ENCODE measurements at places on chromosomes 6 and 20.
A peak's percentile ranks its signal among the peaks of the same experiment; 100 is the strongest.

- DNase-seq: no peak
Observed at GRCh38 chr6:144624246-144624645, 339.1 kb downstream of the UTRN start.

- DNase-seq: no peak
Observed at GRCh38 chr20:38036366-38036765, 2.8 kb downstream of the RPRD1B start.

- DNase-seq: no peak
Observed at GRCh38 chr20:45060294-45060693, 40.6 kb downstream of the KCNS1 start.

GRCh38 chr6:1832358-1832757 is 222.6 kb downstream of the FOXC1 start:
- no peak for DNase-seq

DNA sequence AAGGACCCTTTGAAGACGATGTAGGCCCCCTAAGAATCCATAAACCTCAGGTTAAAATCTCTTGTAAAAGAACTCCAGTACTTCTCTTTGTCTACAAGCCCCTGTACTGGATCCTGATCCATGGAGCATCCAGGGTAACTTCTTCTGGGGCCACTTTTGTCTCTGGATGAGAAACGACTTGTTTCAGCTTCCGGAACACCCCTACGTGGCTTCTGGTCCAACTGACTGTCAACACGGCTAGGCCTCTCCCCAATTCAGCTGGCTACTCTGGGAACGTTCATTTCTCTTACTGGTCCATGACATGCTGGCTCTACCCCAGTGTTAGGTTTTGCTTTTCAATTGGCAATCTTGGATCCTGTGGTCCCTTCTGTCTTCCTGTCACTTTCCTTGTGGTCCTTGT is 198.0 kb downstream of the BACH2 start:
- no peak for DNase-seq

- DNase-seq: no peak
Observed at GRCh38 chr6:36050947-36051710, 23.5 kb downstream of the MAPK14 start.

- no peak for DNase-seq
Observed at GRCh38 chr20:2800521-2801285, at the start of gene CPXM1. Gene CPXM1 (minus strand): TSS chr20:2800627. CDS start chr20:2800572, 55 bp downstream.

DNA sequence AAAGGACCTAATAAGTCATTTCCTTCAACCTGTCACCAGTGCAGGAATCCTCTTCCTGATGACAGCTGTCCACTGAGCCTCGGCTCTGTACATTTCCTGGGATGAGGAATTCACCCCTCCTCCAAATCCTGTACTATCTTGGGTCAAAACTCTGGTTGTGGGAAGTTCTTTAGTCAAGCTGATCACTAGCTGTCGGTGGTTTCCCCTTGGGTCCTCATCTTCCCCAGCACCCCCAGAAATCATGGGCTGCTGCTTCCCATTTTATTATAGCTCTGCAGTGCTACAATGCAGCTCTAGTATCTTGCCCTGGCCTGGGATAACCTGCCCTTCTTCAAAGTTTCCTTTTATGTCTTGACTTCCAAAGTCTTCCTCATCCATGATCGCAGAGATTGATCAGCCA is 14.6 kb upstream of the ADA start:
- DNase-seq: no peak

DNA sequence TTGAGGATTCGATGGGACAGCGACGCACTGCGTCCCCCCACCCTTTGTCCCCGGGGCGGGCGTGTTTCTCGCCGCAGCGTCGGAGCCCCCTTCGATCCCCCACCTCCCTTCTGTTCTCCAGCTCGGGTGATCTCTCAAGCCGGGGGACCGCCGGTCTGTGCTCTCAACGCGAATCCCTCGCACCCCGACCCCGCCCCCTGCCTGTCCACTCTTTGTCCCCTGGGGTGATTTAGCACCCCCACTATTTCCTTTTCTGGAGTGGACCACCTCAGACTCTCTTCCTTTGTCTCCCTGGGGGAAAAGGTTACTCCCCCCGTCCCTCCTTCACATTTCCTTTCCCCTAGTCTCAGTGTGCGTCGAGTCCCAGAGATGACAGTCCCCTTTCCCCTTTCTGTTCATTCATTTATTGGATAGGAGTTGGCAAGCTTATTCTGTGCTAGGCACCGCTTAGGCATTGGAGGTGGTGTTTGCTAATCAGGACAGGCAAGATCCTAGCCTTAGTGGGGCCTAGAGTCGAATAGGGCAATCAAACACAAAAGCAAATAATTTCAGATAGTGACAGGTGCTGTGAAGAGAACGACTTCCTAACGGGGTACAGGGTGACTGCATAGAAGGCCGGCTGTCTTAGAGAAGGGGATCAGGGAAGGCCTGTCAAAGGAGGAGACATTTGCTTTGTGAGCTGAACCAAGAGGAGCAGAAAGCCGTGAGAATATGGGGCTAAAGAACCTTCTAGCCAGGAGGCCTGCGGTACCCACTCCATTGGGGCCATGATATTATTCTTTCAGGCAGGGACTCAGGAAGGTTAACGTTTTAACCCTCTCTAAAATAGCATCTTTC is 741 bp downstream of the PTPN1 start:
- DNase-seq: peak; percentile 38

DNA sequence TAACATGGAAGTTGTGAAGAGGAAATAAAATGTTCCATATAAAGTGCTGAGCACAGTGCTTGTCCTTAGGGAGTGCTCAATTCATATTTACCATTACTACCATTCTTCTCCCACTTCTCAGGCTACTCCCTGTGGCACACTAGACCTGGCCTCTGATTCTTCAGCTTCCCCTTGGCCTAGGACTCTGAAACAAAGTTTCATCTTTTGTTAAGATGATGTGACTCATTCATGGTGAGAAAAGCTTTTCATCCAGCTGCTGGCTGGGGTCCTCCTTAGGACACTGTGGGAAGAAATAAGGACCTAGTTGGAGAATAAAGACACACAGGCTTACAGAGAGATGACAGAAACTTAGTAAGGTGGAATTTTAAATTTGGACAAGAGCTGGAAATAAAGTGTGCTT is 314.8 kb downstream of the CDC5L start:
- DNase-seq: no peak

GRCh38 chr6:134626086-134626485 is 308.2 kb upstream of the SGK1 start:
- DNase-seq: no peak

DNA sequence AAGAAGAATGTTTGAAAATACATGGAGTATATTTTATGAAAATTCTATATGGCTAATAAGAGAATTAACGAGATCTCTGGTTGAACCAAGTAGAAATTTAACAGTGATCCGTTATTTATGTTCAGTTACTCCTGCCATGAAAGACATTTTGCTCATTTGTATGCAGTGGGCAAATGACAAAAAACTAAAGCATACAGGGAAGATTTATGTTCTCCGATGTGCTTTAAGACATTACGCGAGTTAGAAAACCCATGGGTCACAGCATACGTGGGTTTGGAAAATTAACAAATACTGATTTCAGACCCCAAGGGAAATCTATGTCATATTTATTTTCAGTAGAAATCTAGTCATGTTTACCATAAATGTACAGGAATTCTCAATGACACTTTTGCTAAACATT is 90.1 kb downstream of the BMP5 start:
- DNase-seq: no peak

DNA sequence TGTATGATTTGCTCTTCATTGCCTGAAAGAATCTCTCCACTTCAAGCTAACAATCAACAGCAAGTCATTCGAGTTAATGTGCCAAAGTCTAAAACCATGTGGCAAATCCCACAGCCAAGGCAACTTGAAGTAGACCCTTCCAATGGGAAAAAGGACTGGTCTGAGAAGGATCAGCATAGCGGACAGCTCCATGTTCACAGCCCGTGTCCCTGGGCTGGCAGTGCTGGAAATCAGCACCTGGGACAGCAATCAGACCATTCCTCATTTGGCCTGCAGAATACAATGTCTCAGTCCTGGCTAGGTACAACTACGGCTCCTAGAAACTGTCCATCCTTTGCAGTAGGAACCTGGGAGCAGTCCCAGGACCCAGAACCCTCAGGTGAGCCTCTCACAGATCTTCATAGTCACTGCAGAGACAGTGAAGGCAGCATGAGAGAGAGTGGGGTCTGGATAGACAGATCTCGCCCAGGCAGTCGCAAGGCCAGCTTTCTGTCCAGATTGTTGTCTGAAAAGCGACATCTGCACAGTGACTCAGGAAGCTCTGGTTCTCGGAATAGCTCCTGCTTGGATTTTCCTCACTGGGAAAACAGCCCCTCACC is 1.1 kb downstream of the GJA10 start:
- DNase-seq: no peak

- DNase-seq: no peak
Observed at GRCh38 chr20:36218380-36219064, 17.8 kb upstream of the AAR2 start.

DNA sequence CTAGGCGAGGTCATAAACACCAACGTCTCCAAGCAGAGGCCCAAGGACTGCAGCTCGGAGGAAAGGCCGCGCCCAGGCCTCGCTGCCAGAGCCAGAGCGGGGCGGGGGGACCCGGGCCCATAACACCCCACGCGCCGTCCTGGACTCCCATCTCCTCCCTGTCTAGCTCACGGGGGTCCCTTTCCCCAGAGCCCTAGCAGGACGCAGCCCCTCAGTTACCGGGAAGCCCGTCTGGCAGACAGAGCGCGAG is 44.9 kb downstream of the MDFI start:
- DNase-seq: no peak

DNA sequence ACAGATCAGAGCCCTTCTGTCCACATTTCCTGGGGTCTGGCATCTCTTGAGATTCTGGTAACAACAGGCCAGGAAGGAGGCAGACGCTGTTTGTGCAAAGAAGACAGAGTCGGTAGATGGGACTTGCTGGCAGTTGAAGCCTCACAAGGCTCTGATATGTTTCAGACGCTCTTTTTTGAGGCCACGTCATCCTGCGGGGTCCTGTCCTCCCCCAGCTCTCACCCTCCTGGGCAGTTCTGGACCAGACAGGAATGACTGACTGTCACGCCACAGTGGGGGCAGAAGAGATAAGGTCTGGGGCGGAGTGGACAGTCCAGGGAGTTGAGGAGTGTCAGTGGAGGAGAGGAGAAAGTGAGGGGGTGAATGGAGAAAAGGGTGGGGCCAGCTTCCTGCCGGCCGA is 87.1 kb upstream of the SULF2 start:
- no peak for DNase-seq
